ENCODE measurements at places on chromosomes 12 and 14. TPM values are rescaled to one million over a fixed set of nuclear protein-coding genes. Genes with fewer than 3 reads are reported as not detected.

GRCh38 chr12:126210026-126210425 is 1144.8 kb downstream of the AACS start:
- no peaks in the 10 kb centered on the region for H3K4me1 ChIP-seq
- no peaks in the 10 kb centered on the region for H3K36me3 ChIP-seq
- H3K27me3 ChIP-seq, result peaks cover 15% of the 10 kb centered on the region
- no peak overlapping the region for H3K27ac ChIP-seq

DNA sequence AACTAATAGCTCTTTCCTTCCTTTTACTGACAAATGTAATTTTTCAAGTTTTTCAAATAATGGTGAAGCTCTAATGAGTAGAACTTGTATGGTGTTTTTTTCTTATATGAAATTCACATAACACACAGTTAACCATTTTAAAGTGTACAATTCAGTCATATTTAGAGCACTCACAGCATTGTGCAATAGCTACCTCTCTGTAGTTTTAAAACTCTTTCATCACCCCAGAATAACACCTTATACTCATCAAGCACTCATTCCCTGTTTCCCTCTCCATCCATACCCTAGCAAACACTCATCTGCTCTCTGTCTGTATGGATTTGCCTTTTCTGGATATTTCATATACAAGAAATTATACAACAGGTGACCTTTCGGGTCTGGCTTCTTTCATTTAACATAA is 207.9 kb upstream of the SLC38A2 start:
- no peak overlapping the region for H3K27ac ChIP-seq
- no peak overlapping the region for H3K4me3 ChIP-seq
- peaks cover 5% of the 10 kb centered on the region for H3K4me1 ChIP-seq
- no peaks in the 10 kb centered on the region for H3K36me3 ChIP-seq
- no peaks in the 10 kb centered on the region for H3K27me3 ChIP-seq

- no peak for DNase-seq
- no peak overlapping the region for H3K27ac ChIP-seq
- no peaks in the 10 kb centered on the region for H3K36me3 ChIP-seq
These were observed 35.7 kb downstream of the SIX6 start for GRCh38 chr14:60544659-60545058.

DNA sequence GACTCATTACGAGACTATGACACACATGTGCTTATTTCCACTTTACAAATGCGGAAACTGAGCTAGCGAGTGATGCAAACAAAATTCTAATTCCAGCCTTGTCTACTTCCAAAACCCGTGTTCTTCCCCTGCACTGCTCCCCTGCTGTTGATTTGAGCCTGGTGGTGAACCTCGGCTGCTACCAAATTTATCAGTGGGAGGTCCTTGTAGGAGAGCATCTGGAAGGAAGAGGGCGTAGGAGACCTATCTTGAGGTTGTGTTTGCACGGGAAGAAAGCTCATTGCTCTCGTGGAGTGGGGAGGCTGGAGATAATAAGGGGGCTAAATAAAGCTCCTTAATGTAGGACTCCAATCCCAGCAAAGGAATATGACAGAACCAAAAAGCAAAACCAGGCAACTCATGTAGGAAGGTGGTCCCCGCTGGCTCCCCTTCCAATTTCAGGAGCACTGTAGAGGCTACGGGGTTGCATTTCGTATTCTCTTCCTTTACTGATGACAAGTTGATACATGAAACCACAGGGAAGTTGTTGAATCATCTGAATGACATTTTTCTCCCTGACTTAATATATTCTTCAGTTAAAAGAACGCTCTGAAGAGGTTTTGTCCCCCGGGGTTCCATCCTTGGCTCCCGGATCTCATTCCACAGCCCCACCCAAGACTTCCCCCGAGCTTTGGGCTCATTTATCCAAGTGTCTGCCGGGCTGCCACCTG is 52.6 kb downstream of the FZD10 start:
- no peaks in the 10 kb centered on the region for H3K4me1 ChIP-seq
- H3K27me3 ChIP-seq, result peaks cover 6% of the 10 kb centered on the region
- no peak overlapping the region for H3K4me3 ChIP-seq

DNA sequence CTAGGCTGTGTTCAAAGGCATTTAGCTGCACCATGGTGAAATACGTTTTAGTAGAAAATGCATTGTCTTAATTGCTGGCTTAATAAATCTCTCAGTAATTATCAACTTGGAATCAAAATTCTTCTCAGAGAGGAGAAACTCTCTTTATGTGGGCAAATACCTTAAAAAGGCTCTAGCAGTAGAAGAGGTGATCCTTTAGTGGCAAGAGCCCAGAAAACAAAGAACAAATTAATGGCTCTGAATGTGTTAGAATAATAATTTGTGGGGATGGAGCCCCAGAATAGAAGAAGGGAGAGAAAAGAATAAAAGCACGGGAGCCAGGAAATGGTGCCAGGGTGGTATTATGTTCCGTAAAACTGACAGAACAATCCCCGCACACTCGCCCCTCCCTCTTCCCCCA is 14.8 kb downstream of the TSPAN8 start:
- H3K36me3 ChIP-seq, result no peaks in the 10 kb centered on the region
- no peak overlapping the region for H3K27ac ChIP-seq
- H3K4me3 ChIP-seq, result no peak overlapping the region

Gene AQP6
- 0.06 TPM for polyA plus RNA-seq

Gene RPS6KL1
- 10.3 TPM for polyA plus RNA-seq

Gene LRRC10
- polyA plus RNA-seq, result 31.4 TPM
